Iris pigment epithelial cell (primary cell): ENCODE measurements at places on chromosomes 6 and 20.

DNA sequence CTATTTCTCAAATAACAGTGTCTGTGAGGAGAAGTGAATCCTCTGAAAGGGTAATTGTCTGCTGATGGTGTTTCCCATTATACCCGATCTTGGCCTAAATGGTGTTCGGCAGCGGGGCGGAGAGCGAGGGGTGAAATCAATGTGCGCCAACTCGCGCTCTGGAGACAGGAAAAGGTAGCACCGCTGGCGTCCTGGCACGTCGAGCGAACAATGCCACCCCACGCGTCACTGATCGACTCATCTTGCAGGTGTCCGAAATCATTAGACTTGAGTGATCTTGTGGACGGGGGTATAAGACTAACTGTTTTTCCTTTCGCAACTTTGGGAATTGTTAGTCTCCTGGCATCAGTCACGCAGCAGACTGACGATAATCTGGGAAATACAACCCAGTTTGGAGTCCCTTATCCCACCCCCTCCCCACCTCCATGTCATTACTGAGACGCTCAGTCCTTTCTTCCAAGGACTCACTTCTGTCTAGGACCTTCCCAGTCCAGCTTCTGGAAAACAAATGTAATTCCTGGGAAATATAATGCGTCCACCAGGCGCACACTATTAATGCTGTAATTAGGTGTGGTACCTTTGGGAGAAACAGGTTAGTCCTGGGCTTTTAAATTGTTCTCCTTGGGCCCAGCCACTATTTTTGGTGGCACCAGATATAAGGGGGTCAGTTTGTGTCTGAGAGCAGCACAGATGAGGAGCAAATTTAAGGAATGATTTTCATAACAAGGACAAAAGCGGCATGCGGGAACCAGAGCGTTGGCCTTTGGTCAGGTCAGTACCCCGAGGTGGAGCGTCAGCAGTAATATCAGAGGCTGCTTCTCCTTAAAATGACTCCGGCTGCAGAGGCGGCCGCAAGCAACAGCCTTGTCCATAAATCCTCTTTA is 2.3 kb downstream of the LINC00237 start:
- DNase-seq: no peak

DNA sequence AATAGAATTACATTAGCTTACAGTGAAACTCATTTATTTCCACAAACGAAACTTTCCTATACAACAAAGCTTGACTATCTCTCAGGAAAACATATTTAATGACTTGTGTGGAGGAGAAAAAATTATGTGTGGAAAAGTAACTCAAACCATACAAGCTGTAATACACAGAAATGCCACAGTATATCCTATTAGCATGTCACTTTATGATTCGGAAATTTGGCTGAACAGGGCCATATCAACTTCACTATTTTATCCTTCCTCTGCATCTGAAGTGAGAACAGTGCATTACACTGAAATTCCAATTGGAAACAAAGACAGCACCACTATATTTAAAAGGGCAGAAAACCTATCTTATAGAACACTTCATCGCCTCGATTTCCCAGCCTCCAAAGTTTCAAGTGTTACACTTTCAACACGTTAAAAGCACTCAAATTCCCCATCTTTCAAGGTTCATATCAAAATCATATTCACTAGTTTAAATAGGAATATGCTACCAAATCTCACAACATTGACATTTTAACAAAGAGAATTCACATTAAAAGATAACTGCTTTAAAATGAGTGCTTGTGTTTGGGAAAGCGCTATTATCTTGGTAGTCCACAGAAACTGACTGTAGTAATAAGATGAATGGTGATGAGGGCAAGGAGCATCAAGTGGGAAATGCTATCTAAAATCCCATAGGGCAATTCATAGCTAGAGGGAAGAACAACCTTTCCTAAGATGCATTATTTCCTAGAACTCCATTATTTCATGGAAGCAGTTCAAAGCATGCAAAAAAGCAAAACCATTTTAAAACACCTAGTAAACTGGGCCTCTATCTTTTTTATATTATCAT is 1.8 kb downstream of the REV3L start:
- DNase-seq: no peak

- no peak for DNase-seq
Observed at GRCh38 chr6:170185175-170185978, 105.5 kb downstream of the DLL1 start.

DNA sequence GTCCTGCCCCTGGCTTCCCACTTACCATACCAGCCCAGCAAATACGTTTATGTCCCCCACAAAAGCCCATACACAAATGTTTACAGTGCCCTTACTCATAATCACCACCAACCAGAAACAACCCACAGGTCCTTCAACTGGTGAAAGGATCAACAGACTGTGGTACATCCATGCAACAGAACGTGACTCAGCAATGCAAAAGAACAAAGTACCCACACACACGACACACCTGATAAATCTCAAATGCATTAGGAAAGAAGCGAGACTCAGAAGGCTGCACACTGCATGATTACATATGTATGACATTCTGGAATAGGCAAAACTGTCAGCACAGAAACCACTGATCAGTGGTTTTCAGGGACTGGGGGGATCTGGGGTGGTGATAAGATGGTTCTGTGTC is 20.5 kb downstream of the NCR2 start:
- no peak for DNase-seq

DNA sequence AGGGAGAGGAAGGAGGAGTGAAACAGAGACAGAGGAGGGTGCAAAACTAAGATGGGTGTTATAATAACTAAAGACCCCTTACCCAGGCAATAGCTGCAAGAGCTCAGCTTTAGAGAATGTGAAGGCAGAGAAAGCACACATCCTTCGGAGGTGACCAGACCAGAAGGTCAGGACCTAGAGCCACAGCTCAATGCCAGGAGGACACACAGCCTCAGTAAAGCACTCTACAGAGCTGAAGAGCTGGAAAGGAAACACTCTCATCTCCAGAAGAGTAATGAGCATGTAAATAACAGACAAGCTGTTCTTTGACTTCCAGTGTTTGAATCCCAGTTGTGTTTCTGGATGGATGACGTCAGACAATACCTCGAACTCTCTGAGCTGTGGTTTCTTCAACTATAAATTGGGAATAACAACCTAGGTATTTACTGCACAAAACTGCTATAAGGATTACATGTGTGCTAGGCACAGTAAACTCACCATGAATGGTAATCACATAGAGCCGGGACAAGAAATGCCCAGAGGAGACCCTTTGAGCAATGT is 63.2 kb downstream of the MAP3K5 start:
- DNase-seq: no peak

- DNase-seq: peak; percentile 29
Observed at GRCh38 chr20:18272451-18272850, 15.9 kb upstream of the ZNF133 start.

GRCh38 chr20:22525821-22526220 is 58.6 kb downstream of the FOXA2 start:
- no peak for DNase-seq

DNA sequence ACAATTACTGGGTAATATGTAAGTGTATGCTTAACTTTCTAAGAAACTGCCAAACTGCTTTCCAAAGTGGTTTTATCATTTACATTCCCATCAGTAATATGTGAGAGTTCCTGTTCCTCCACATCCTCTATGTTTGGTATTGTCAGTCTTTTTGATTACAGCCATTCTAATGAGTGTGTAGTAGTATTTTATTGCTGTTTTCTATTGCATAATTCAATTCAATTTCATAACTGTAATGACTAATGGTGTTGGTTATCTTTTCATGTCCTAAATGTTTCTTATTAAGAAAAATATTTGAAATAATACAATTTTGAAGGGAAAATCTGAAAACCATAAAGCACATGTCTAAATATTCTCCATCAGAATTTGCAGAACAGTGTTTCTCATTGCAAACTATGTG is 119.3 kb downstream of the MAP3K7 start:
- DNase-seq: no peak

DNA sequence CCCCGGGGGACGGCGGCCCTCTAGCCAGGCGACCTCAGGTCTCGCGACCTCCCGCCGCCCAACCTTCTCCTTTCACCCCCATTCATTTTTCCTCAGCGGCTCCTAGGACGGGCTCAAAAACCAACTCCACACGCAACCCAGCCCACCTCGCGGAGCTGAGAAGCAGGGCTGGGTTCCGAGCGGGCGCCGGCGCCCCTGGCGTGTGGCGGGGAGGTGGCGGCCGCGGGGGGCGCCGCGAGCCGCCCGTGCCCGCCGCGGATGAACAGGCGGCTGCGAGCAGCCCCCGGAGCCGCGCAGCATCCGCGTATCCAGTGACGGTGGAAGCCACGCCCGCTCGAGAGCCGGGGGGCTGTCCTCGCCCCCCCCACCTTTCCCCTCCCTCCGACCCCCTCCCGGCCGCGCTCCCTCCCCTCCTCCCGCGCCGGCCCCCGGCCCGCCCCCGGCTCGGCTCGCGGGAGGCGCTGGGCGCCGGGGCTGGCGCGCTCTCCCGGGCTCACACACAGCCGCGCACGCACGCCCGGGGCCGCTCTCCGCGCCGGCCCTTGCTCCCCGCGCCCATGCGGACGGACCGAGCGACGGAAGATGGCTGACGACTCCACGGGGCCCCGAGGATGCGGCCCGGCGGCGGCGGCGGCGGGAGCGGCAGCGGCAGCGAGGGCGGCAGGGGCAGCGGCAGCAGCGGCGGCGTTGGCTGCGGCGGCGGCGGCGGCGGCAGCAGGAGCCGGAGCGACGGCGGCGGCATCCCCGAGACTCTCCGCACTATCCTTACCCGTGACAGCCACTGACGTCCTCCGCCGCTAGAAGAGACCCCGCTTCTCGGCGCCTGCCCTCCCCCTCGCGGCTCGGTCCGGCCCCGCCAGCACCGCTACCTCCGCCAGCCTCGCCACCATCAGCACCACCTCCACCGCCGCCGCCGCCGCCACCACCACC is at the start of gene SOBP:
SOBP (plus strand) TSS at position 482 of the 930 bp plus-strand sequence. CDS start 500 bp downstream, outside the sequence.
- peak; percentile 28 for DNase-seq

- DNase-seq: no peak
Observed at GRCh38 chr6:38179300-38179699, 359.8 kb downstream of the ZFAND3 start.

DNA sequence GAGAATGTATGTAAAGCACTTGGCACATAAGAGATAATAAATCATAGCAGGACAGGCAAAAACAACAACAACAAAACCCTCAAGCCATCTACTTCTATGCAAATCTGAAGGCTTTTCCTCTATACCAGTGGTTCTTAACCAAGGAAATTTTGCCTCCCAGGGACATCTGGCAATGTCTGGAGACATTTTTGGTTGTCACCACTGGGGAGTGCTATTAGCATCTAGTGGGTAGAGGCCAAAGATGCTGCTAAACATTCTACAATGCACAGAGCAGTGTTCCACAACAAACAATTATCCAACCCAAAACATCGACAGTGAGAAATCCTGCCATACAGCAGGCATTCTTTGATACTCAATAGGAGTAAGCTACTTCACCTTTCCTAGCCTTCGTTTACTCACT is 28.2 kb downstream of the NDRG3 start:
- no peak for DNase-seq
